Activated naive CD4-positive, alpha-beta T cell treated with anti-CD3 and anti-CD28 coated beads for 36 hours (primary cell): ENCODE measurements at places on chromosomes 3 and 15. TPM values are rescaled to one million over a fixed set of nuclear protein-coding genes. Genes with fewer than 3 reads are reported as not detected.

GRCh38 chr3:150743508-150743907, 19.5 kb downstream of the SIAH2 start:
- DNase-seq: no peak

- DNase-seq: no peak
Measured at GRCh38 chr3:19213603-19214220, 65.4 kb downstream of the KCNH8 start.

- DNase-seq: no peak
Measured at GRCh38 chr3:112633757-112634156, 7.2 kb downstream of the CCDC80 start.

GRCh38 chr3:63824309-63824708, 5.2 kb downstream of the C3orf49 start:
- DNase-seq: no peak

GRCh38 chr3:186577521-186577920, 7.0 kb downstream of the DNAJB11 start:
- no peak for DNase-seq

- DNase-seq: no peak
Measured at GRCh38 chr3:14849638-14850230, 31.0 kb downstream of the FGD5 start.

DNA sequence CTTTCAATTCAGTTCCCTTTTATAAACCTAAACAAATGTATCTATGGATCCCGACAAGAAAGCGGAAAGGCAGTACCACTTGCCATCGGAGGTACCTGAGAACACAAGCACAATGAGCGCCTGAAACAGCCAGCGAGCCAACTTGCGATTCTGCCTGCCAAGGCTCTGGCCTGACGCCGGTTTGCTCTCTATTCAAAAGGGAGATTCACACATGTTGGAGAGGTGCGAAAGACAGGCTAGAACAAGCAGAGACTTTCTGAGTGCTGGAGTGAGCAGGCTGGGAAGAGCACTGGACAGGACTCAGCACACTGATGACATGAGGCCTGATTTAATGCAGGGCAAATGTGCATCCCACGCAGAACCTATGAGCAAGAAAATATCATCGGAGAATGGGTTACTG, 17.7 kb upstream of the PRR23E start:
- DNase-seq: no peak

DNA sequence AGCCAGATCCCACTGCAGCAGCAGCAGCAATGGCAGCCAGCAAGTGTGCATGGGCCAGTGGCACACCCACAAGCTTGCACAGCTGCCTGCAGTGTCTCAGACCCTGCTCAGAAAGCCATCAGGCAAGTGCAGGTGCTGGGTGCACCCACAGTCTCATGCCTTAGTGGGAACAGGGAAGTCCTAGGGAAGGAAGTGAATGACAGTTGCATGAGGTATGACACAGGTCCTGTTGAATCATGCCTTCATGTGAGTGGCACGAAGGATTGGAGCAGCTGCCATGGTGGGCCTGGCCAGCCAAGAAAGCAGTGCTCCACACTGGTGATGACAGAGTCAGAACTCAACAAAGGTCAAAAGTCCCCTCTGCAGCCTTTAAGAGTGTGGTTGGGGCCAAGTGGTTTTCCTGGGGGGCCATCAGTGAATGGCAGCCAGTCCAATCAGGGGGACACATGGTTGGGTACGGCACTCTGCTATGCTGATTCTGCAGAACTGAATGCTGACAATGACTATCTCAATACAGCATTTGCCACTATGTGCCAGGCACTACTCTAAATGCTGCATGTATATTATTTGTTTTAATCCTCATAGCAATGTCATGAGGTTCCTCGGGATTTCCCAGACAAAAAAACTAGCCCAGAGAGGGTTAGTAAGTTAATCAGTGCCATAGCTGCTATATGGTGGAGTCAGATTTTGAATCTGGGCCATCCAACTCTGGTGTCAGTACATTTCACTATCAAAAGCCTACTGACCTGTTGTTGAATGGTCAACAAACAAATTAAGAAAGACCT, 94.3 kb downstream of the AQP9 start:
- DNase-seq: no peak

DNA sequence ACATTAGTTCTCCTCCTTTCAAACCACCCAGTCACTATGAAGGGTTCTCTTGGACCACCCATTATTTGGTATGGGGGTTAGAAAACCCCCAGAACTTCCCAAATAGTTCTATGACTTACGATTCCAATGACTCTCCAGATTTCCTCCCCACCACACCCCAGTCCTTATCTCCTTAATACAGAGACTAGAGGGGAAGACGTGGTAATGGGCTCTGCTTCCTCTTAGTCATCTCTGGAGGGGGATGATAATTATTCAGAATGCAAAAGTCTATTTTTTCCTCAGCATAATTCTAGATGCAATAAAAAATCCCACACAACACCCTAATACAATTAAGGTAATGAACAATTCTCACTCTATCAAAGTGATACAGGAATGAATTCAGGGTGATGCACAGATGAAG, 48.9 kb upstream of the CFAP161 start:
- DNase-seq: no peak

DNA sequence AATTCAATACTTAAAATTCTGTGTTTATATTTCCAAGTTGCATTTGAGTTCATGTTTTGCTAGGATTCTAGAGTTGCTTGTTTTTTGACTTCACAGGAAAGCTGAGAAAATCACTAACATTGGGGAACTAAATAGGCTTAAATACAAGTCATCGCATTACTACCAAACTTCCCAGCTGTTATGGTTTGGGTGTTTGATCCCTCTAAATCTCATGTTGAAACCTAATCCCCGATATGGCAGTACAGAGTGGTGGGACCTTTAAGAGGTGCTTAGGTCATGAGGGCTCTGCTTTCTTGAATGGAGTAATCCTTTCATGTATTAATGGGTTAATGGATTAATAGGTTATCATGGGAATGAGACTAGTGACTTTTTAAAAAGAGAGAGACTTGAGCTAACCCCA, 77.2 kb upstream of the ARPP21 start:
- DNase-seq: no peak

GRCh38 chr15:99616129-99616528, 50.3 kb downstream of the MEF2A start:
- DNase-seq: no peak

- DNase-seq: no peak
Measured at GRCh38 chr3:117356091-117356705, 646.6 kb downstream of the TUSC7 start.

Gene CPNE9
- total RNA-seq: not detected

Gene C2CD4A
- 0.27 TPM for total RNA-seq

Gene P2RY1
- 0.67 TPM for total RNA-seq

Gene HRH1
- 0.10 TPM for total RNA-seq

Gene GRM2
- 0.07 TPM for total RNA-seq

Gene FAM81A
- total RNA-seq: 0.79 TPM

Gene MAPK6
- total RNA-seq: 17.2 TPM

Gene TEX55
- not detected for total RNA-seq

Gene IMPDH2
- total RNA-seq: 565 TPM
